ENCODE measurements at places on chromosomes 3 and 15. TPM values are rescaled to one million over a fixed set of nuclear protein-coding genes. Genes with fewer than 3 reads are reported as not detected.

Gene MESP2
- not detected for total RNA-seq

GRCh38 chr3:45690336-45691035 lies 1.3 kb downstream of the SACM1L start:
- DNase-seq: no peak

DNA sequence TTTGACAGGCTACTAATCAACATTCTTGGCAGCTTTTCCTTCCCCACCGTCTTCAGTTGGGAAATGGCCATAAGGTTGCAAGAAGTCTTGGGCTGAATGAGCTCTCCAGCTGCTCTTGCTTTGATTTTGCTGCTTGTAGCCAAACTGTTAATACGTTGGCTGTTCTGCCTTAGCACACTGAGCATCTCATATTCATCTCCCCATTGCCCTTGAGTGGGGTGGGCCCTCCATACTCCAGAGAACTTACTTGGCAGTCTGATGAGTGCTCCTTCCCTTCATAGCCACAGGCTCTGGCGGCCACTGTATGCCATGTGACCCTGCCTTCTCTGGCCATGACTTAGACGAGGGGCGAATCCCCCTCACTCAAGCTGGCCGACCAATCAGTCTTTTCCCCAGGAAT lies 25.8 kb upstream of the PAQR5 start:
- peak; percentile 61 for DNase-seq

DNA sequence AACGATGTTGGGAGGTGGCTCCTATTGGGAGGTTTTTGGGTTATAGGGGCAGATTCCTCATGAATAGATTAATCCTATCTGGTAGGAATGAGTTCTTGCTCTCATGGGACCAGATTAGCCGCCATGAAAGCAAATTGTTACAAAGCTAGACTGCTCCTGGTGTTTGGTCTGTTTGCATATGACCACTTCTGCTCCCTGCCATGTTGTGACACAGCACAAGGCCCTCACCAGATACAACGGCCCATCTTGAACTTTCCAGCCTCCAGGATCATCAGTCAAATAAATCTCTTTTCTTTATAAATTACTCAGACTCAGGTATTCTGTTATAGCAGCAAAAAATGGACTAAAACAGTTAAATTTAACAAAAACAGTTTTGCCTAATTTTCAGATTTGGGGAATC lies 34.4 kb downstream of the TRIM42 start:
- DNase-seq: no peak
